ENCODE measurements at places on chromosomes 1 and 21.

DNA sequence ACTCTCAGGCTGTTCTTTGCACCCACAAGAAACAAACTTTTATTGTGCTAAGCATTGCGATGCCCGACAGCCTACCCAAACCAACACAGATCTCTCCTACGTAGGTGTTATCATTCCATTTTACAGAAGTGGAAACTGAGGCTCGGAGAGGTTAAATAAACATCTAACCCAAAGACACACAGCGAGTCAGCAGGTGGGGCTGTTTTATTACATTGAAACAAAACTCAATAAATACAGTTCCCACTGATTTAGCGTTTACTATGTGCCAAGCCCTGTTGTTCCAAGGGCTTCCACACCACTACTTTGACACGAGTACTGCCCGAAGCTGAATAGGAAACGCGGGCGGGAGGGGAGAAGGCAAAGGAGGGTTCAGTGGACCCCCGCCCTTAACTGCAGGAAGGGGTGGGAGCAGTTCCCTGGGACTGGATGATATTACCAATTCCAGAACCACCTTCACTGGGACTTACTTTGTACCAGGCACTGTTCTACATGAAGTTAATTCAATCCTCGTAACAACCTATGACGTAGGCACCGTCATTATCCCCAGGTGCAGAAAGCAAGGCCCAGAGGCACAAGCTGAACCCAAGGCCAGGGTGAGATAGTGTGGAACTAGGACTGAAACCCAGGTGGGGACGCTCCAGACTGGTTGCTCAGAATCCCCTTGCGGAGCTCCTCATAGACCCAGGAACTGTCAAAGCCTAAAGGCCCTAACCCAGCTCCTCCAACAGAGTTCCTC lies 19.3 kb upstream of the ALDH4A1 start:
- DNase-seq: no peak

DNA sequence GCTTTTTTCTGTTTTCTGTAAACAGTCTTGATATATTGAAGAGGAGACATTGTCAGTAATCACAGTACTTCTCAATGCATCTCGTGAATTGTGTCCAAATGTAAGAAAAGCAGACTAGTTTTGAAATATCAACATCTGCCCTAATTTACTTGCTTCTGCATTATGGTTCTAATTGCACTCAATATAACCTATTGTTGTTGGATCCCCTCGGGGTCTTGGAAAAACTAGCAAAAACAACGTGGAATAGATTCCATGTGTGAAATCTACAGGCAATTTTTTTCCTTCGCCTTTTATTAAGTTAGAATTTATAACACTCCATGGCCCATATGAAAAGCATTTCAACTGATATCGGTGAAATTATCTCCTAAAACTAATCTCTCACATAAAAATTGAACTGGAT lies 236.5 kb downstream of the TTLL7 start:
- DNase-seq: no peak

GRCh38 chr1:225617479-225617878 lies 35.4 kb downstream of the ENAH start:
- no peak for DNase-seq

DNA sequence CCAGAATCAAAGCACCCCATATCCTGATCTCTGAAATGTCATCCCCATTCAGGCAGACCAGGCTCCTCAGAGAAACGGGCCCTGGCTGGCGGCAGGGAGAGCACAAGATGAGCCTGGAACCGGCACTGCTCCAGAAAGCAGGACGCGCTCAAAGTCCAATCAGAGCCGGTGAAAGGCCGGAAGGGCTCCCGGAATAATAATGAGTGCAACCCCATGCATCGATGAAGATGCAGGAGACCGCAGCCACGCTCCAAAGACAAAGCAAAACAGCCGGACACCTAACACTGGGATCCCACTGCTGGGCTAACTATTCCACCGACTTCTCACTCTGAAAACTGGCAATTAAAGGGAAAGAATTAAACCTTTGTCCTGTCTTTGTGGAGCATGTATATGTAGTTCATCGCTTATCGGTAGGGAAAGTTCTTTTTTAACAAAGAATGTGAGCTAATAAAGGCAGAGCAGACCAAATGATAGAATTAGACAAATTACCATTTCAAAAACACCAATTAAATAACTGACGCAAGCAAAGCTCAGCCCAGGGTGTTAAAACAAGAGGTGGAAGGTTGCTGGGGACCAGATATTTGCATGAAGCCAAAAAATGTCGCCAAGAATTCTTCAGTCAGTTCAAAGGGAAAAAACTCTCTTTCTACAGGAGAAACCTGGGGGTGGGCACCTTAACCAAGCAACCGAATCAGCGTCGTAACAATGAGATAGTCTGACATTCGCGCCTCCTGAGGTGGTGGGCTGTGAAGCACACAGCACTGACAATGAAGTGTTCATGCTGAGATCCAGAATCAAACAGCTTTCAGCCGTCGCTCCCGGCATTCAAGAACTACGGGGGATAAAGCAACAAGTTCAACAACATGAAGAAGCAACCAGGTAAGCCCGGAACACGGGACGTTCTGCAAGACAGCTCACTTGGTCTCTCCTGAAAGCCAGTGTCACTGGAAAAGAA lies 95.2 kb downstream of the NPHP4 start:
- DNase-seq: no peak

GRCh38 chr1:167789501-167789900 lies 67.7 kb downstream of the MPZL1 start:
- DNase-seq: no peak

- DNase-seq: no peak
Measured at GRCh38 chr1:8903908-8904650, 25.6 kb upstream of the ENO1 start.

GRCh38 chr21:15732290-15732995 lies 2.7 kb downstream of the USP25 start:
- no peak for DNase-seq

DNA sequence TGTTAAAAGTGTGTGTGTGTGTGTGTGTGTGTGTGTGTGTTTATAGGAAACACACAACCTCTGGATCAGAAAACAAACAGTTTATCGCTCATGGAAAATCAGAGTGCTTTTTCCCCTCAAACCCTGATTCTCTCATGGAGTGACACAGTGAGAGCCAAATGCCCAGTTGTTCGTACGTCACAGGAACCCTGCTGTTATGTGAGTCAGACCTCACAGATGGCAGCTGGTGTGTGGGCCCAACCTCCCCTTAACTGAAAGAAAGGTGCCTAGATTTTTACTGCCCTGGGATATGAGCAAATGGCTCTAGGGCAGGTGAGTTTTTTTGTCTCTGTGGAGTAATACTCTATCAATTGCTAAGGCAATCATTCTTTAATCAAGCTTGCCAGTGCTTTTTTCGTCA lies 1788.1 kb downstream of the BRINP3 start:
- no peak for DNase-seq

- DNase-seq: no peak
Measured at GRCh38 chr1:45923343-45923742, 119.9 kb downstream of the MAST2 start.

GRCh38 chr1:41382480-41383090 lies 21.4 kb downstream of the FOXO6 start:
- DNase-seq: no peak

- DNase-seq: no peak
Measured at GRCh38 chr1:107132780-107133179, 8.1 kb upstream of the NTNG1 start.

- no peak for DNase-seq
Measured at GRCh38 chr1:224554620-224555259, 61.4 kb upstream of the CNIH3 start.

DNA sequence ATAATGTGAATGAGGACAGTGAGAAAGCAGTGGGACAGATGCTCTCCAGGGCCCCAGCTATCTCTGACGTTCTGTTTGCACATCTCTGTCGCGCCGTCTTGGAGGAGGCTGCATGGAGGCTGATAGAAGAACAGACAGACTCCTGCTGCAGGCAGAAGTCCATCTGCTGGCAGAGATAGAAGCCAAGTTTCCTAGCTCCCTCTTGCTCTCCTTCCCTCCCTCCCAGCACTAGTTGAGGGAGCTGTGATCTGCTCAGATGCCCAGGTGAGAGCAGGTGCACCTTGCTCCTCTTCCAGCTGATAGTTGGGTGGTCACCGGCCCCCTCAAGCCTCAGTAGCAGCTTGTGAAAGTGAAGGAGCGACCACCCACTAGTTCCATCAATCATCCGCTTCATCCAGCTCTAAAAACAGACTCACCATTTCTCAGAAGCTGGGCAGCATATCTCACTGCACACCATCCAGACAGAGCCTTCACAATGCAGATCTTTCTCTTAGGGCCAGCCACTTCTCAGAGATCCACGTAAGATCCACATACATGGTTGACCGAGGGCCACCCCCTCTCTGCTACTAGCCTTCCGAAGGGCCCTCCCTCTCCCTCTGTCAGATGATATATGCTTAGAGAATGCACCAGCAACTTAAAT lies 12.9 kb downstream of the LRRN2 start:
- no peak for DNase-seq

DNA sequence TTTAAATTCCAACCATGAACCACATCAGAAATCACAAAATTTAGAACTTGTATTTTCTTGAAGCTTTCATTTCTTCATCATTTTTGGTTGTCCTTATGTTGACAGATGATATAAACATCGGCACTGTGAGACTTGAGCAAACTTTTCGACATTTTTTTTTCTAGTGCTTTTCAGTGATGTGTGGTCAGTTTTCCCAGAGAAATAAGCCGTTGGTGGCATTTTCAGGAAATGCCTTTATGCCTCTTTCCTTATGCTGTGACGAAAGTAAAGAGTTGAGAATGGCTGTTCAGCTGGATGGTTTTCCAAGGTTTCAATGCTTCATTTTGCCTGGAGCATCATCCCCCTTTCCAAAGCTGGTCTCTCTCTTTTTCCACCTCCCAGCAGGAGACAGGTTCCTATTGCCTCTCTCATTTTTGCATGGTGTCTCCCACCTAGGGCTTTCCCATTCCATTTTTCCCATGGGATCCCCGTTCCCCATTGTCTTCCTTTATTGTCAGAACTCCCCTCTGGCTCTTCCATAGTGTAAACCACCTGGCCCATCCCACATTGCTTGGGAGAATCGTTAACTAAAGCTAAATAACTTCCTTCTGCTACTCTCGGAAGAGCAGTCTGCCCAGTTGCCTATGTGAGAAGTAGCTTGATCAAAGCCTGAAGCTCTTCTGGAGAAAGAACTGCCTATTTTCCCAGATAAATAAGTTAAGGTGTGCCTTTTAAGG lies 61.4 kb upstream of the DYNLT5 start:
- DNase-seq: no peak

DNA sequence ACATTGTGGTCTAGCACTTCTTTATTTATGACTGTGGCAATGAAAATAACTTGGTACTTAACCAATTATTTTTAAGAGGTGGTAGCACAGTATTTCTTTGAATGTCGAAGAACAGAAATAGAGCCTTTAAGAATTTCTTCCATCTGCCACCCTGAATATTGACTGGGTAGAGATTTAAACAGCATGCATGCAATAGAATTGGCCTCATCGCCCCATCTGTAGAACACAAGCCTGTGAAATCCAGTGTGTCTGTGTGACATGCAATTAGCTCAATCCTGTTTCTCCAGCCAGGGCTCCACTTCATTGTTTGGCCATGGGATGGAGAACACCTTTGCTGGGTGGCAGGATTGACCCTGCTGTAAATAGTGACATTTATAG lies 17.1 kb upstream of the KLHDC8A start:
- peak; percentile 31 for DNase-seq

DNA sequence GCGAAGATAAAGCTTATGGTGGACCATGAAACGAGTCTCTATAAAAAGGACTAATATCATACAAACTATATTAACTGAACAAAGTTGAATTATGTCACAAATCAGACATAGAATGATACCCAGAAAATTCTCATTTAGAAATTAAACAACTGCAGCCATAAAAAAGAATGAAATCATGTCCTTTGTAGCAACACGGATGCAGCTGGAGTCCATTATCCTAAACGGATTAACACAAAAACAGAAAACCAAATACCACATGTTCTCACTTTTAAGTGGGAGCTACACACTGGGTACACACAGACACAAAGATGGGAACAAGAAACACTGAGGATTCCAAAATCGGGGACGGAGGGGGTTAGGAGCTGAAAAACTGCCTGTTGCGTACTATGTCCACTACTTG lies 11.5 kb downstream of the COP1 start:
- no peak for DNase-seq

DNA sequence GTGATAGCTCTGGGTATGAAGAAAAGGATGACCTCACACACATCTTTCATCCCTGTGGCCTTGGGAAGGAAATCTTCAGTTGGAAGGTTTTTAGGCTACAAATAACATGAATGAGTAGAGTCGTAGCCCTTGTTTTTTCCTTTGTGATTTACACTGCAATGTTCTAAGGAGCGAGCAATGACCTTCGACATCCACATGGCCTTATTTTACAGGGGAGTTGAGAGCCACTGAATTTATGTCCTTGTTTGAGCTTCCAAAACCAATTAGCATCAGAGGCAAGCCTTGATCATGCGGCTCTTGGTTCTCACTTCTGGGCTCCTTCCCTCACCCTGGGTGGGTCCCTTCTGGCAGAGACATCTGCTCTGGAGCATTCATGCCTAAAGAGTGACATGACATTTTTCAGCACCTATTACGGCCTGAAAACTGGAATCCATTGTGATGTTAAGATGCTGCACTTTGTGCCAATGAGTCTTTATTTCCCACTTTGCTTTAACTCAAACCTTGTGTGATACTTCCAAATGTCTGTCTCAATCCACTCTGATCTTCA lies 70.5 kb upstream of the RUNX1 start:
- no peak for DNase-seq

- no peak for DNase-seq
Measured at GRCh38 chr1:149928401-149928724, 760 bp upstream of the SF3B4 start.

- DNase-seq: no peak
Measured at GRCh38 chr1:111197598-111198284, 2.7 kb downstream of the DENND2D start.

GRCh38 chr1:25519624-25520023 lies 23.8 kb upstream of the LDLRAP1 start:
- DNase-seq: no peak

- no peak for DNase-seq
Measured at GRCh38 chr1:6342056-6342455, 51.5 kb downstream of the ACOT7 start.

- no peak for DNase-seq
Measured at GRCh38 chr1:109802136-109802900, 38.6 kb upstream of the EPS8L3 start.

DNA sequence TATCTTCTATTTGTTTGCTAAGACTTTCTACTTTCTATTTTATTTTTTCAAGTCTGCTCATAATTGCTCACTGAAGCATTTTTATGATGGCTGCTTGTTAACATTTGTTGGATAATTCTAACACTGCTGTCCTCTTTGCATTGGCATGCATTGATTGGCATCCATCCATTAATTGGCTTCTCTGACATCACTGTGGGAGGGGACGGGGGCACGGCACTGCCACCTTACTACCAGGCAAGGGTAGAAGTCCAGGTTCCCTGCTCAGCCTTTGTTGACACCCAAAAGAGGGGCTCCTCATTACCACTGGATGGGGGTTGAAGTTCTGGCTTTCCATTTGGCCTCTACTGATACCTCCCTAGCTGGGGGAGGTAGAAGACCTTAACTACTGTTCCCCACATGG lies 11.5 kb upstream of the ABCG1 start:
- no peak for DNase-seq

DNA sequence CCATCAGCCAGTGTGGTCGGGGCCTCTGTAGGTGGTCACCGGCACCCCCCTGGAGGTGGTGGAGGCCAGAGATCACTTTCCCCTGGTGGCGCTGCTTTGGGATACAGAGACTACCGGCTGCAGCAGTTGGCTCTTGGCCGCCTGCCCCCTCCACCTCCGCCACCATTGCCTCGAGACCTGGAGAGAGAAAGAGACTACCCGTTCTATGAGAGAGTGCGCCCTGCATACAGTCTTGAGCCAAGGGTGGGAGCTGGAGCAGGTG lies 961 bp downstream of the RBM15 start:
- no peak for DNase-seq

Data from NCI-H1092 (cell line).